SIG-M5 (cell line): ENCODE measurements at places on chromosomes 6 and 20.

DNA sequence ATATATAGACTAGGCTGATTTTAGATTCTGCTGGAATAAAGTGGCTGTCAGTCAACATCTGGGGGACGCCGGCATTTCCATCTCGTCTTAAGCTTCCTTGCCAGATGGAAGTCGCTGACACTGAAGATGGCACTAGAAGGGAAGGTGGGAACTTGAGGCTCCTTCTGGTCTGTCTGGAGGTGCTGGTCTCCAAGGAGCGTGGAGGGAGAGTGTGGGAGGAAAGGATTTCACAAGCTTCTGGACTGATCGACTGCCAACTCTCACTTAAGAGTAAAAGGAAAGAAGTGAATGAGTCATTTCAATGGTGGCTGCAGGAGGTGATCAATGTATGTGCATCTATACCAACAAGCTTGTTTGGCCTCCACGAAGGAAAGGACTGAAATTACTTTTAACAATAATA is 40.4 kb downstream of the DUSP22 start:
- no peak for DNase-seq

GRCh38 chr20:63086421-63087235 is 79.9 kb upstream of the BHLHE23 start:
- no peak for DNase-seq

DNA sequence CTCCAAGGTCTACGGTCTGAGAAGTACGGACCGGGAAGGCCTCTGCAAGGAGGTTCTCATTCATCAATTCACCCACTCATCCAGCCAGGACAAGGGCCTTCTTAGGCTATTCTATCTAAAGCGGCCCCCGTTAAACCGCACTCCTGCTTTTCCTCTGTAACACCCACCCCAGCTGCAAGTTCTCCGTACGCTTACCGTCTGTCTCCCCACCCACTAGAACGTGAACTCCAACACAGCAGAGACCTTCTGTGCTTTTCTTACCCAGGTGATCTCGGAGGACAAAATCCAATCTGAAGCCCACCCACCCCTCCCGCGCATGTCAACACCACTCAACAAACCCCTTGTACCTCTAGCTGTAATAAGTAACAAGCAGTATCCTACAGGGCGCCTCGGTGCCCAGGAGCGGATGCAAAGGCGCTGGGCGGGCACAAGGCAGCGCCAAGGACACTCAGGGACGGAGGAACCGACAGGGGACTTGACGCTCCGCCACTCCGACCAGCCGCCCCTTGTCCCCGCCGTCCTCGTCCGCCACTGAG is 351 bp downstream of the AURKA start:
- DNase-seq = no peak

DNA sequence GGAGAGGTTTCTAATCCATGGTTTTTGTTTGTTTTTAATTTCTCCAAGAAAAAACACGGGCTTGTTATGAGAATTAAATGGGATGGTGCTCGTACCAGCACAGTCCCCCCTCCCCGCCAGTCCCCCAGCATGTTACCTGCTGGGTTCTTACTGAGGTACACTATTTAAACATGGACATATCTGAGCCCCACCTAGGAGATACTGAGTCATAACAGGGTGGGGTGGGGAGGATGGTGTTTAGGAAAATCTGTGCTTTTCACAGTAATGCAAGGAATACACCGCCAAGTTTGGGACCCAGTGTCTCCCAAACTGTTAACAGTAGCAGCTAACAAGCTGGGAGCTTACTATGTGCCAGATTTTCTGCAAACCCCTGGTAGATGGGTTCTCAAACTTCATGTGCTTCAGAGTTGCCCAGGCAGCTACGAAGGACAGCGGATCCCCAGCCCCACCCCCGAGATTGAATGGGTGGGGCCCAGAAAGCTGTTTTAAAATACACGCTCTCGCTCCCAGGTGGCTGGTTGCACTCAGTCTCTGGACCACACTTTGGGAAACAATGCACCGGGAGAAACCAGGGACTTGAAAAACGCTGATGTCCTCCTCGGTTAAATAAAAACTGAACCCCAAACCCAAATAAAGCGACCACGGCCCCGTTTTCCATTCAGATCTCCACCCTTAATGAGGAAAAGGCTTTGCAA is 995 bp downstream of the ZFP64 start:
- no peak for DNase-seq

DNA sequence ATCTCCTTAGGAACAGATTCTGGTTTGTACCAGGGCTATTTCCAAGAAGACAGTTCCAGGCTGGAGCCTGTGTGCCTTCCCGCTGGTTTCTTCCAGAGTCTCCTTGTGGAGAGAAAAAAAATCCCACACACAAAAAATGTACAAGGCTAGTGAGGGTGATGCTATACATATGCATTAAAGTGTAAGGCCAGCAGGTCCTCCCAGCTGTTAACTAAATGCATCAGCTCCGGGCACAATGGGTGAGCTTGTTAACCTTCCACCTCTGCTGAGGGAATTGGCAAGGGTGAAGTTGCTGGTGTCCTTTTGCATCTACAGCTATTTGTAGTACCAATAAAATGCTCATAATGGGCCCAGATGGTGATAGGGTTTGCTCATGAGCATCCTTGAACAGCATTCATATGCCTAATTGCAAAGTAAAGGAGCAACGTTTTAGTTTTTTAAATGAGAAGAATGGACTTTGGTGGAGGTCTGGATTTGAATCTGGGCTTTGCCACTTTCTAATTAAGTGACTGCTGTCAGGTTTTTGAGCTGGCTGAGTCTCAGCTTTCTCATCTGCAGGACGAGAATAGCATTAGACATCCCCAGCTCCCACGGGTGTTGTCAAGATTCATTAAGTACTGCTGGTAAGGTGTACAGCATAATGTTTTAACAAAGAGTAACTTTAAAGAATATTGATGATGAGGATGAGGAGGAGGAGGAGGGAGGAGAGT is 361.8 kb downstream of the QKI start:
- no peak for DNase-seq

DNA sequence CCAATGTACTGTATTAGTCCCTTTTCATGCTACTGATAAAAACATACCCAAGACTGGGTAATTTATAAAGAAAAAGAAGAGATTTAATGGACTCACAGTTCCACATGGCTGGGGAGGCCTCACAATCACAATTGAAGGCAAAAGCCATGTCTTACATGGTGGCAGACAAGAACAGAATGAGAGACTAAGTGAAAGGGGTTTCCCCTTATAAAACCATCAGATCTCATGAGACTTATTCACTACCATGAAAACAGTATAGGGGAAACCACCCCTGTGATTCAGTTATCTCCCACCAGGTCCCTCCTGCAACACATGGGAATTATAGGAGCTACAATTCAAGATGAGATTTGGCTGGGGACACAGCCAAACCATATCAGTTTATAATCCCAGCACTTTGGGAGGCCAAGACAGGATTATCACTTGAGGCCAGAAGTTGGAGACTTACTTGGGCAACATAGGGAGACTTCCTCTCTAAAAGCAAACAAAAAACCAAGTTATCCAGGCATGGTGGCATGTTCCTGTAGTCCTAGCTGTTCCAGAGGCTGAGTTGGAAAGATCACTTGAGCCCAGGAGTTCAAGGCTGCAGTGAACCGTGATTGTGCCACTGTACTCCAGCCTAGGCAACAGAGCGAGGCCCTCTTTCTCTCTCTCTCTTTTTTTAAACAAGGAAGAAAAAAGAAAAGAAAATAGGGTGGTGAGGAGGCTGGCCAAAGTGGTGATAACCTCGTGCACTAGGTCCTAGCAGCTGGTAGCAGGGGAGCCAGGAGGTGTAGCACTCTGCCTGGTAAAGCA is 22.9 kb upstream of the DDR1 start:
- DNase-seq = no peak

GRCh38 chr6:55496201-55496600 is 82.8 kb downstream of the HMGCLL1 start:
- no peak for DNase-seq

DNA sequence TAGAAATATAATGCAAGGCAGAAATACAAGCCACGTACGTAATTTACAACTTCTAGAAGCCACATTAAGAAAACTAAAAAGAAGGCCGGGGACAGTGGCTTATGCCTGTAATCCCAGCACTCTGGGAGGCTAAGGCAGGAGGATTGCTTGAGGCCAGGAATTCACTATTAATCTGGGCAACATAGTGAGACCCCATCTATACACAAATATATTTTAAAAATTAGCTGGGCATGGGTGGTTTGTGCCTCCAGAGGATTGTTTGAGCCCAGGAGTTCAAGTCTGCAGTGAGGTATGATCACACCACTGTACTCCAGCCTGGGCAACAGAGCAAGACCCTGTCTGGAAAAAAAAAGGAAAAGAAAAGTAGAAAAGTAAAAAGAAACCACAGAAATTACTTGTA is 12.3 kb downstream of the MPC1 start:
- DNase-seq = no peak

DNA sequence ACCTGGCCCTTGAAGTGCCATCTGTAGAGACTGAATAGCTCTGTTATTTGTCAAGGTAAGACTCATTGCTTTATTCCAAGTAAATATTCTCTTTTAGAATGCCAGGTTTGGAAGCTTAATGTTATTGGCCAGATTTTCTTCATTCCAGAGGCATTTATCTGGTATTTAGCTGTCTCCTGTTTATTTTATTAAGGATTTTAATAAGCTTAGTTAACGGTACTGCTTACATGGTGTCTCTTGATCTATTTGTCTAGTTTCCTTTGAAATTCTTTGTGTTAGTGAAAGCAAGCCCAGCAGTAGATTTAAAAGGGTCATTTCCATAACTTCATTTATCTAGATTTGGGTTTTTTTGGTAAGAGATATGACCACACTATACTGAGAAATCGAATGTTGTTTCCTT is 7.7 kb downstream of the RALY start:
- no peak for DNase-seq

DNA sequence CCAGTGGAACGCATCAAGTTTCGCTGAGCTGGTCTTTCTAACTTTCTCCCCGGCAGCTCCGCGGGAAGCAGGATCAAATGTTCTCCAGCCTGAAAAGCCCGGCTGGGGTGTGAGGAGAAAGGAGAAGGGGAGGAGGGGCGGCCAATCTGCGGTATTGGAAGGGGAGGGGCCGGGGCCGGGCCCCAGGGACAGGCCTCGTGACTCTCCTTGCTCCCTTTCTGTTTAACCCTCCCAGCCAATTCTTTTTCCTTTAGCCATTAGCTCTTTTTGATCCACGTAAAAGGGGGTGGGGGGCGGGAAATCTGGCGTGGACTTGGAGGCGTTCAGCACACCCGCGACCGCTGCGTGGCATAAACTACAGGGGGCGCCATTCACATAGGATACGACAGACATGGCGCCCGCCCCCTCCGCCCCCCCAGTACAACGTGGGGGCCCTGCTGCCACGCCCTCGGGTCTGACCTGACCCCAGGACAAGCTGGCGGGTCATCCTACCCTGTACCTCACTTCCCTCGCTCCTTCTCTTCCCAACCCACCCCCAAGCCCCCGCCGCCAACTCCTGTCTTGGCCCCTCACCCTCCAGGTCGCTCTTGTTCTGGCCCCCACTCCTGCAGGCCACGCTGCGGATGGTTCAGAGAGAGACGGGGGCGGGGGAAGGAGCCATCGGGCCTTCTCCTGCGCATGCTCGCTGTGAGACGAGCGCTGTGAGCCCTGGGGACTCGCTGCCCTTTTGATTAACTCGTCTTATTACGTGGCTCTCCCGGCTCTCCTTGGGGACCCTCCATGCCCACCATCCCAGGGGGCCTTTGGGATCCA is 7.8 kb upstream of the MDGA1 start:
- no peak for DNase-seq

DNA sequence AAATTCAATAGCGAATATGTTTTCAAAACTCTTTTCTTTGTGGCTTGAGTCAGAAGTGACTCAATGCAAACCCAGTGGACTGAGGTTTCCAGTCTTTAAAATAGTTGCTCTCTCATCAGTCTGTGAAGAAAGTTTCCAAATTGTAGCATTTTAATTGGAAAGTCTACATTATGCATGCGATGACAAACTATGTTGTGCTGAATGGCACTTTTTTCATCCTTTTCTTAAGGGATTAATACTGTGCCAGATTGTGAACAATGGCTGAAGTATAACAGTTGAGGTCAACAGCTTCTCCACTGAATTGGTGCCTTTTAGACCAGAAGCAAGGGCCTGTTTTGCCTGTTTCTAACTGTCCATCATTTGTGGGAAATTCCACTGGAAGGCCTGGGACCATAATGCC is 377.1 kb downstream of the BTBD9 start:
- no peak for DNase-seq

GRCh38 chr6:96940322-96940721 is 15.8 kb downstream of the KLHL32 start:
- DNase-seq = no peak

- no peak for DNase-seq
Observed at GRCh38 chr6:138897031-138897430, 91.0 kb downstream of the REPS1 start.

GRCh38 chr6:155228546-155229166 is 35.2 kb upstream of the CLDN20 start:
- DNase-seq = no peak

GRCh38 chr20:13013411-13013810 is 4.6 kb downstream of the SPTLC3 start:
- DNase-seq = no peak

- no peak for DNase-seq
Observed at GRCh38 chr6:45965007-45965406, 50.7 kb downstream of the CLIC5 start.

DNA sequence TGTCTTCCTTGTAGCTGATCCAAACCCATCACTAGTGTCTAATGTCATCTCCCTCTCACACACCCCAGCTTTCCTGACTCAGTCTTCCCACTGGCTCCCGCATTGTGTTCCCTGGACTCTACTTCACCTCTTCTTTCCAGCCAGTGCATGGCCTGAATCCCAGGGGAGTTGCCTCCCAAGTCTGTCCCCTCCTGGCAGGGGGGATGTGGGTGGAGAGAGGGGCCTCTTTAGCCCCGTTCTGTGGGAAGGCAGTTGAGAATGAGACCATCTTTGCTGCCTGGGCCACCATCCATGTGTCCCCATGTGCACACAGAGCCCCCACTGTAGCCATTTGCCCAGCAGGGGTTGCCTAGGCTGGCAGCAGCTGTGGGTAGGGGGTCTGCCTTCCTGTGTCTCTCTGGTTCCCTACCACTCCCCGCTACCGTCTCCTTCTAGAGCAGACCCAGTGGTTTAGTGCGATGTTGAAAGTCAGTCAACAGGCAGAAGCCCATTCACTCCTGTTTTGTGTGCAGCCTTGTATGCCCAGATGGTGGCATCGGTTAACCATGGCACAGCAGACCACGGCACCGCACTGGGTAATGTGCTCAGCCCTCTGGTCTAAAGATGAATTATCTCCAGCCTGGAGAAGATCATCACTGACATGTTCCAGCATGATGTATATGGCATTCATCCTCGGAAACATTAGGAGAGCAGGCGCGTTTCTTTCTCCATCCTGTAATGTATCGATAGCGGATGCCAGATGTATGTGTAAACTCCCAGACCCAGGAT is 178.8 kb upstream of the SNX9 start:
- DNase-seq = no peak

- DNase-seq = no peak
Observed at GRCh38 chr6:54020334-54020733, 90.9 kb upstream of the MLIP start.

- no peak for DNase-seq
Observed at GRCh38 chr6:91678679-91679446, 1092.0 kb upstream of the MAP3K7 start.

GRCh38 chr20:46046588-46047310 is 17.7 kb downstream of the SLC12A5 start:
- no peak for DNase-seq

- DNase-seq = no peak
Observed at GRCh38 chr6:122114717-122115116, 284.7 kb upstream of the HSF2 start.
